CD4-positive, alpha-beta T cell treated with Interleukin-2 at 100 ng/mL for 4 hours (primary cell): ENCODE measurements at places on chromosomes 16 and 17.

DNA sequence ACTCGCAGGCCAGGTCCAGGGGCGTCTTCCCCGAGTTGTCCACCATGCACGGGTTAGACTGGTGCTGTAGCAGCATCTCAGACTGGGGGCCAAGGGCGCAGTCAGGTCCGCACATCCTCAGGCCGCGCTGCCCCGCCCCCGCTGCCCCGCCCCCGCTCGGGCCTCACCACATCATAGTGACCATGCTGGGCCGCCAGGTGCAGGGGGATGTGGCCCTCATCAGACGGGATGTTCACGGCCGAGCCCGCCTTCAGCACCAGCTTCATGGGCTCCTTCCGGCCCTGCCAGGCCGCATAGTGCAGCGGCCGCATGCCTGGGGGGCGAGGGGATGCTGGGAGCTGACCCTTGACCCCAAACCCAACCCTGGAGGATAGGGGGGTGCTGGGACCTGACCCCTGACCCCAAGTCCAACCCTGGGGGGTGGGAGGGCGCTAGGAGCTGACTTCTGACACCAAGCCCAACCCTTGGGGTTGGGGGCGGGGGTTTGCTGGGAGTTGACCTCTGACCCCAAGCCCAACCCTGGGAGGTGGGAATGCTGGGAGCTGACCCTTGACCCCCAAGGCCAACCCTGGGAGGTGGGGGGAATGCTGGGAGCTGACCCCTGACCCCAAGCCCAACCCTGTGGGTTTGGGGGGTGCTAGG, 7.0 kb downstream of the CASKIN1 start:
- DNase-seq = no peak

DNA sequence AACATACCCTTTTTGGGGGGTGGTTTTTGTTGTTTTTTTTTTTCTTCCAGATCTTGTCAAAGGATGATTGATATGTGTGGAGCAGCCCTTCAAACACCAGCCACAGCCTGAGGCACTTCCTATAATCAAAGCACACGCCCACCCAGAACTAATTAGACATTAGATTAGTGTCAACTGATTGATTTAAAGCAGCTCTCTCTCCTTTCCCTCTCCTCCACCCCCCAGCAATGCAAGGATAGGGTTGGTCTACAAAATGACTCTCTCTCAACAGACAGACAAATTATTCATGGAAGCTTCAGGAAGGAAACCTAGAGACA, 250.3 kb upstream of the SOX9 start:
- no peak for DNase-seq

DNA sequence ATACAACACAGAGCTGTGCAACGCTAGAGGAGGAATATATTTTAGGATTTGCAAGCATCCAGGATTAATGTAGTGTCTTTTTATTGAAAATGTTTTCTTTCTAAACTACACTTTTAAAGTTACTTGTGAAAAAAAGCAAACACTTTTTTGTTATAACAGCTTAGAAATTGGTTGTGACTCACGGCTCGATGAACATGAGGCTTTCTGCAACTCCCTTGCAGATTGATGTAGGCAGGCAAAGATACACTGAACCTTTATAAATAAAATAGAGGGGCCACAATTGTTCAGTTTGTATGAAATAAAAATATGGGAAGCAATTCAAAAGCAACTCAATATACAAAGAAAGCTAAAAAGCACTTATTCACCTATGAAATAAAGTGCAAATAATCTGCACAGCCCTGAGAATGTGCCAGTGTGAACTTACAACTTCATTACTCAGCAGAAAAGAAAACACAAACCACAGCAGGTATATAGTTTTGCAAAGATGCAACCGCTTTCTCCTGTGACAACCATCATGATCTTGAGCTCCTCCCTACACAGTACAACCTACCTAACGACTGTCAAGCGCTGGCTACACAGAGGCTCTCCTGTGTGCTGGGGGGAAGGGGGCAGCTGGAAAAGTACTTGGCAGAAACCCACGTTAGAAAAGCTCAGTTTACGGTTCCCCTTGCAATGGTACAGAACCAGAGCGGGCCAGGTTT, 948 bp downstream of the LUC7L start:
- DNase-seq = no peak

DNA sequence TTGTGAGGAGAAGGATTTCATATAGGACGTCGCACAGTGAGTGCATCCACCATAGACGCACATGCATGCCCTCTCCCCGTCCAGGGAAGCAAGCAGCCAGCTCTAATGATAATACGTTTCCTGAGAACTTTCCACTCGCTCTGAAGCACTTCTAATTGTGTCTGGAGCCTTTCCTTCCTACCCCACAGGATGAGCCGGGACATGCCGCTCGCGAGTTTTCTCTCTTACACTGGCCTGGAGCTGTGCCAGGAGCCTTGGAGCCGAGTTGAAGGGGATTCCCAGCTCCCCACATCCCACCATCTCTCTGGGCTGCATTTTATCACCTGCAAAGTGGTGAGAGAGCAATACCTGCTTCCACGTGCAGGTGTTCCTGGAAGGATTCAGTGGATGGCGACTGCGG, 368.1 kb downstream of the C16orf95 start:
- no peak for DNase-seq

DNA sequence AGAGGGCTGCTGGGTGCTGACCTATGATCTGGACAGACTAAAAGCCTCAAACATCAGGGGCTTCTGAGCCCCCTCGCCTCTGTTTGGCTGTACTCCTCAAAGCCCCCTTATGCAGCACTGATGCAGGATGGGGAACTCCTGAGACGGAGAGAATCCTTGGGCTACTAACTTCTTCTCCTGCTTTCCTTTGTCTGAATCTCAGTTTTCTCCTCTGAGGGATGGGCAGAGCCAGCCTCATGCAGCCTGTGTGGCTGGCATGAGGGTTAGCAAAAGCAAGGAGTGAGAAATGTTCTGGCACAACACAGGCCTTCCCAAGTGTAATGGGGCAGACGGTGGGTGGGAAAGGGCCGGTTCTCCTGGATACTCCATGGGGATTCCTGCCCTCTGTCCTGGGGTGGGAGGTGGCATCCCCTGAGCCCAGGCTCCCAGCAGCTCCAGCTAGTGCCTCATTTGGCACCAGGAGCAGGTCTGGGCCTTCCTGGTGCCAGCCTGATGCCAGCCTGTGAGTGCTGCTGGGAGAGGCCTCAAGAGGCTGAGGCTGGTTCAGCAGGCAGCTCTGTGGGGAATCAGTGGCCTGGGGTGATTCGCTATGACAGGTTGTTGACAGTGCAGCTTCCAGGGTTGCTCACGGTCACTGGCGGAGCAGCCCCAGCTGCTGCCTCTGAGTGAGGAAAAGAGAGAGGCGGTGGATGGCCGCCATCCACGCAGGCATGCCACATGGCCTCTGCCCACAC, 4.0 kb upstream of the BRD7 start:
- DNase-seq = no peak

DNA sequence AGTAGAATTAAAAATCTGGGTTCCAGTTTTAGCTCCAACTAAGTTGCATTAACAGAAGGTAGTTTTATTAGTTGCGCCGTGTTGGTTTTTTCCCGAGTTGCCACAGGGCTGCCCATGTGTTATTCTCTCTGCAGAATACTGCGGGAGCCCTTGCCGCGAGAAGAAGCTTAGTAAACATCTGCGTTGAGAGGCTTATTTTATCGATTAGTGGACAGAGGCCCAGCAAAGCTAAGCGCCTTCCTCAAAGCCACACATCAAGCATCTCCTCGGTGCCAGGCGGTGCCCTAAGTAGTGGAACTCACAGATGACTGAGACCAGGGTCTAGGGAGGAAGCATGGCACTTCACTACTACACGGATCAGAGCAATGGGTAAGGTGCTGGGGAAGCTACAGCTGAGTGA, 212.3 kb upstream of the IRX5 start:
- no peak for DNase-seq

GRCh38 chr16:67415872-67416793, at the start of gene ZDHHC1:
TSS of gene ZDHHC1 (minus strand) at chr16:67416477. CDS start at chr16:67407775, 8,702 bp downstream.
- DNase-seq = peak; percentile 35
